AML-193 (cell line): ENCODE measurements at places on chromosomes 5 and 9.

DNA sequence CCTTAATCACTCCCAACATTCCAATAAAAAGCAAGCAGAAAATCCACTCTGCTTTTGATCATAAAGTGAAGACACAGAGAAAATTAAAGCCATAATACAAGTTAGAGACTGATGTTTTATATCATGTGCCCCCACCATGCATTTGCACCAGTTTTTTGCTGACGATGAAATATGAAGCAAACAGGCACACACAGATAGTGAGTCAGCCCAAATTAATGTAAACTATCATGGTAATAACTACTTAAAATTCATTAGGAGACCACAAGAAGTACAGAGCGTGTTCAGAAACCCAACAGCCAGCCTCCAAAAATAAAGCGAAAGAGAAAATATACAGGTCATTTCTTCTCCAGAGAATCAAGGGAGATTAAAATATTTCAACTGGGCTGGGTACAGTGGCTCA is 46.4 kb upstream of the KDM4C start:
- DNase-seq = no peak

DNA sequence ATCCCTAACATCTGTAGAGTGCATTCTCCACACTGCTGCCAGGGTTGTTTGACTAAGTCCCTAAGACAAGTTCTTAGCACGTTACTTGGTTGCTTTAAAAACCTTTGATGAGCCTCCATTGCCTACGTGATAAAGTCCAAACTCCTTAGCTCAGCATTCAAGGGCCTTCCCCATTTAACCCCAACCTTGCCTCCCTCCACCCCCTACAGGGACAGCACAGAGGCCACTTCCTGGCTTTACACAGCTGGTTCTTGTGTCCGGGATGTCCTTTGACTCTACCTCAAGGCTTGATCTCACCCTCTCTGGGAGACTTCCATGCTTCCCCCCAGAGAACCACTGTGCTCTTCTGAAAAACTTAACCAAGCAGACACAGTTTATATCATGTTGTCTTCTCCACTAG is 29.4 kb downstream of the FAM240B start:
- DNase-seq = no peak

GRCh38 chr5:2003690-2004365 is 121.1 kb upstream of the IRX4 start:
- no peak for DNase-seq

GRCh38 chr5:74325866-74326265 is 314.7 kb downstream of the ENC1 start:
- no peak for DNase-seq

- DNase-seq = no peak
Measured at GRCh38 chr5:88480801-88481499, 212.3 kb upstream of the TMEM161B start.

GRCh38 chr5:6858419-6858818 is 145.2 kb downstream of the TENT4A start:
- DNase-seq = no peak

- no peak for DNase-seq
Measured at GRCh38 chr5:80238778-80239679, 16.8 kb downstream of the SERINC5 start.

DNA sequence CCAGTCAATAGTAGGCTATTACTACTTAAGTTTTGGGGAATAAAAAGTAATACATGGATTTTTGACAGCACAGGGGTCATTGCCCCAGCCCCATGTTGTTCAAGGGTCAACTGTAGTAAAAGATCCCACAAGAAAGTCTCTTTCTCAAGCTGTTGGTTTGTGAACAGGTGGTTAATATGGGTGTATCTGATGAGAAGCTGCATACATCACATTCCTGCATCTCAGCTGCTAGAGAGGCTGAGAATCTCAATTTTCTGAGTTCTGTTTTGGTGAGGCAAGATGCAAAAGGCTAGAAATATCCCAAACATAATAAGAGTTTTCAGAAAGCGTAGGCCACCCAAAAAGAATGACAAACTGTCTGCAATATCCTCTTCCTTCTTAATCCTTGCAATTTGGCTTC is 76.8 kb upstream of the DAPK1 start:
- DNase-seq = no peak

- no peak for DNase-seq
Measured at GRCh38 chr5:151897896-151898295, 26.8 kb downstream of the GLRA1 start.

GRCh38 chr5:72472031-72472430 is 35.2 kb downstream of the ZNF366 start:
- DNase-seq = no peak

GRCh38 chr5:127358740-127359139 is 68.1 kb downstream of the MEGF10 start:
- DNase-seq = no peak

DNA sequence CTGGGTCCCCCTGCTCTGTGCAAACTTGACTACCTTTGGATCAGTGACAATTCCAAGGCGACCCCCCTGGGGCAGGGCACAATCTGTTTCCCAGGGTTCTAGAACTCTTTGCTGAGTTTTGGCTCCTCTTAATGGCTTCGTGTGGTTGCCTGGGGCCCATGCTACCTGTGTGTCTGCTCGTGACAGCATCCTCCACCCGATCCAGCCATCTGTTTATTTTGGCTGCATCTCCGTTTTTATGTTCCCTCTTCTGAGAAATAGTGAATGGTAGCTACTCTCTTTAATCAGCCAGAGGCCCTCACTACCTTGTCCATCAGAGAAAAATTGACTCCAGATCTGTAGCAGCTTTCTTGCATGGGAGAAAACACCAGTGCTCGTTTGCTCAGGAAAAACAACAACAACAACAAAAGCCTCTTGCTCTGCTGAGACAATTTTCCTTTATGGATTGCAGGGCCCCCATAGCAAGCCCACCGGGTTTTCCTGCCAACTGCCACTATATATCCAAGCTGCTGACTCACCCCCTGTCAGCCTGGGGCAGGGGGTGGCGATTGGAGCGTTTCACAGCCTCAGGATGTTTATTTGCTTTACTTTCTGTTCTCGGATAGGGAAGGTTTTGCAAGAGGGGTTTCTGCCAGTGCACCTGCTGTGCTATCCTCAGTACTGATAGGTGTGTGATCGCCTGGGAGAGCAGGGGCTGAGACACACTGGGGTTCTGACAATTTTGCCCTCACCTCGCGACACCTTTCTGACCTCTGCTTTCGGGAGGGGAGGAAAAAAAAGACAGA is 607.8 kb downstream of the BNC2 start:
- DNase-seq = no peak

DNA sequence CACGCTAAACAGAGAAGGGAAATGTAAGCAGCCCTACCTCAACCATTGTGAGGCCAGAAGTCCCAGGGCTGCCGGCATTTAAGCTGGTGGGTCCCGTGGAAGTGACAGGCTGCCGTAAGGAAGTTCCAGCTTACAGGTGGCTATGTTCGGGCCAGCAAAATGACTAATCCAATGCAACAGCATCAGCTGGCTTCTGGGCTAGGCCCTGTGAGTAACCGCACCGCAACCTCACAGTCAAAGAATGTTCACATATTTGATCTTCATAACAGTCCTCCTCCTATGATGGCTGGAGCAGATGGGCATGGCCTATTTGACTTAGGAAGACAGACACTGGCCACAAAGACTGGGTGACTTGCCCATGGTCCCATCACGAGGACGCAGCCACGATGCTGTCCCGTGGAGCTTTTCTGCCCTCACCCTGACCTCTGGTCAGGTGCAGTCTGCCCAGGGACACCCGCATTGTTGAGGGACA is 88.2 kb downstream of the LIFR start:
- DNase-seq = no peak

DNA sequence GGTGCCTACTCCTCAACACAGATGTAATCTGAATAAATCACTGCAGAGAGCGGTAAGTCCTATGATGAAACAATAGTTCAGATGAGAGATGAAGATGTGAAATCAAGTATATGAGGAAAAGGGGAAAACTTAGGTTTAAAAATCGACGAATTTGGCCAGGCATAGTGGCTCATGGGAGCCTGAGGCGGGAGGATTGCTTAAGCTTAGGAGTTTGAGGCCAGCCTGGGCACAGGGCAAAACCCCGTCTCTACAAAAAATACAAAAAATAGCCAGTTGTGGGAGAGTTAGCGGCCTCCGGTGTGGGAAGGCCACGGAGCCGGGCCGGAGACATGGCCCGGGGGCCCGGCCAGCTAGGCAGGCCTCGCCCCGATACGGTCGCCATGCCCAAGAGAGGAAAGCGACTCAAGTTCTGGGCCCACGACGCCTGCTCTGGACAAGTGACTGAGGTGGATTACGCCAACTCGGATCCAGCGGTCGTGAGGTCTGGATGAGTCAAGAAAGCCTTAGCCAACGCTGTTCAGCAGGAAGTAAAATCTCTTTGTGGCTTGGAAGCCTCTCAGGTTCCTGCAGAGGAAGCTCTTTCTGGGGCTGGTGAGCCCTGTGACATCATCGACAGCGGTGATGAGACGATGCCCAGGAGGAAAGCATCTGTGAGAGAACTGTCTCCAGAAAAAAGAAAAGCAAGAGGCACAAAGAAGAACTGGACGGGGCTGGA is 62.8 kb upstream of the SUB1 start:
- DNase-seq = peak; percentile 87

DNA sequence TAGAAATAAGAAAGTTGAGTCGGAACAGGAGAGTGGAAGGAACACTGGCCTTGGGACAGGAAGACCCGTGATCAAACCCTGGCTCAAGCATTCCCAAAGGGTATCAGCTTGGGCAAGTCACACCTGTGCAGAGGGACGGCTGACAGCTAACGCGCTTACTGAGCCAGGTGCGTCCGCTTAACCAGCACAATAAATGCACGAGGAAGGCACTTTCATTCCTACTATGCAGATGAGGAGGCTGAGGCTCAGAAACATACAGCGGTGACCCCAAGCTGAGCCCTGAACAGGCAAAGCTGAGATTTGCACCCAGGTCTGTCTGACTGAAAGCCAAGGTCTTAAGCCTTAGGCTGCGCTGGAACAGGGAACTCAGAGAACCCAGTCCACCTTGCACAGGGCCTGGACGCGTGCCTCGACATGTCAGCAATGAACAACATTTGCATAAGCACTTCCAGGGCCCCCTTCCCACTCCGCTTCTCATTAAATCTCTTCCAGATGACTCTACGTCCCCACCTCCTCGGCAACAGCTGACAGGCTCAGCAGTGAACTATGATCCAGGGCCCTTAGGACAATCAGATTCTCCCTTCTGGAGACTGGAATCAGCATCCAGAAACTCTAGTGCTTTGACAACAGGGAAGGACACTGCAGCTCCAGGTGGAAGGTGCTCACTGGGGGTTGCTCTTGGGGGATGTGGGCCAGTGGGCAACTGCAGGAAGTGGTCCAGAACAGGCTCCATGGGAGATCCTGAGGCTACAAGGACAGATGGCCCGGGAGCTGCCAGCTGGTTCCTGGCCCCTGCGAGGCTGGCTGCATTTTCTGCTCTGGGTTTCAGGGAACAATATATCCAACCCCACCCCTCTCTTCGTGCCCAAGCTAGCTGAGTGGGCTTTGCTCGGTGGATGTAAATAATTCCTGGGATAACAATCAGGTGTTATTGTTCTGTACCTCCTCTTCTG is 35.2 kb downstream of the SH3PXD2B start:
- no peak for DNase-seq

DNA sequence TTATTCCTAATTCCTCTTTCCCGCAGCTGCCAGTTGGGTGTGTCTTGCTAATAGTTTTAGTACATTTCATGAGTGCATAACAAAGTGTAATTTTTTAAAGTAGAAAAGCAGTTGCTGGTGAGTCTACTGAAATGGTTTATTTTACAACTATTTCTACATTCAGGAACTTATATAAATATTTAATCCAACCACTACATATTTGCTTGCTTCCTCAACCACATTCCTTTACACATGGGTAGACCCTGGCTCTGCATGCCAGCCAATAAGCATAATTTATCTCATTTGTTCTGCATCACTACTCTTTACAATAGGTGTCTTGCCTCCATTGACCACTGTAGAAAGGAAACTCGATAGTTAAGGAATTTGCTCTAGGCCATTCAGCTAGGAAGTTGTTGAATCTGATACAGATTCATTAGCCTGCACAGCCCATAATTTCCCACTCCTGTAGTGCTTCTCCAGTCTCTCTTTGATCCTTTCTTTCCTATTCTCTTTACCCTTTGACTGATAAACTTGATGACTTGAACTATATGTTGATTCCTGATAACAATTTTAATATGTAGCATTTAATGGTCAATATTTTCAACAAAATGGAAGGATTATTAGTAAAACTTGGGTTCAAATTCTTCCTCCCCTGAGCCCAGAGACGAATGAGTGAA is 342.5 kb upstream of the ACTBL2 start:
- DNase-seq = no peak

DNA sequence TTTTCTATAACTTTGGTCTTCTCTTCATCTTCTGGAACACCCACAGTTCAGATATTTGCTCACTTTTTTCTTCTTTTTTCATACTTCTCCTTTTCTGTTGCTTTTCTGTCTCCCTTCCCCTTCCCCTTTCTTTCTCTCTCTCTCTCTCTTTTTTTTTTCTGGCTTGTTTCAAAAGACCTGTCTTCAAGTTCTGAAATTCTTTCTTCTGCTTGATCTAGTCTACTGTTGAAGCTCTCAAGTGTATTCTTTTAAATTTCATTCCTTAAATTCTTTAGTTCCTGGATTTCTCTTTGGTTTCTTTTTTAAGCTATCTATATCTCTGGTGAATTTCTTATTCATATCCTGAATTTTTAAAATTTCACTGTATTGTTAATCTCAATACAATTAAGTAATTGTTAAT is 11.2 kb downstream of the ALG2 start:
- no peak for DNase-seq
